AG08396 (cell line): ENCODE measurements at places on chromosomes 13 and 19.

DNA sequence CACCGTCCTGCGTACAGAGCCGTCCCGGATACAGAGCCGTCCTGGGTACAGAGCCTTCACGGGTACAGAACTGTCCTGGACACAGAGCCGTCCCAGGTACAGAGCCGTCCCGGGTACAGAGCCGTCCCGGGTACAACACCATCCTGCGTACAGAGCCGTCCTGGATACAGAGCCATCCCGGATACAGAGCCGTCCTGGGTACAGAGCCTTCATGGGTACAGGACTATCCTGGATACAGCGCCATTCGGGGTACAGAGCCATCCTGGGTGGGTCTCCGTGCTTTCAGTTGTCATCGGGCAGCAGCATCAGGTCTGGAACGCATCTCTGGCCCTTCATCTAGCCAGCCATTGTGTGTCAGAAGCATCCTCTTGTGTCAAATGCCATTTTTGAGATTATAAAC lies 222.3 kb upstream of the SOX1 start:
- no peak for DNase-seq

GRCh38 chr19:28934631-28935030 lies 278.3 kb downstream of the UQCRFS1 start:
- DNase-seq = peak; percentile 27

- DNase-seq = peak; percentile 90
Observed at GRCh38 chr13:113034451-113035212, 65.6 kb downstream of the MCF2L start.

DNA sequence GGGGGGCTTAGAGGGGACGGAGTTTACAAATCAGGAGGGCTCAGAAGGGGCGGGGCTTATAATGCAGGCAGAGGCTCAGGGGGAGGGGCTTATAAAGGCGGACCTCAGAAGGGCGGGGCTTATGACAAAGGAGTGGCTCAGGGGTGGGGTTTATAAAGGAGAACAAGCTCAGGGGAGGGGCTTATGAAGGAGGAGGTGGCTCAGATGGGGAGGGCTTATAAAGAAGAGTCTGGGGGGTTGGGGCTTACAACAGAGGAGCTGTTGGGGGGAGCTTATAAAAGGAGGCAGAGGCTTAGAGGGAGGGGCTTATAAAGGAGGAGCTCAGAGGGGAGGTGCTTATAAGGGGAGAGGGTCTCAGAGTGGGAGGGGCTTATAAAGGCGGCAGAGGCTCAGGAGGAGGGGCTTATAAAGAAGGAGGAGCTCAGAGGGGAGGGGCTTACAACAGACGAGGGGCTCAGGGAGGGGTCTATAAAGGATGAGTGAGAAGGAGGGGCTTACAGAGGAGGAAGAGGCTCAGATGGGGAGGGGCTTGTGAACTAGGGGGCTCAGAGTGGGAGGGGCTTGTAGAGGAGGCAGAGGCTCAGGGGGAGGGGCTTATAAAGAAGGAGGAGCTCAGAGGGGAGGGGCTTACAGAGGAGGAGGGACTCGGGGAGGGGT lies 1.0 kb downstream of the SMIM24 start:
- no peak for DNase-seq

DNA sequence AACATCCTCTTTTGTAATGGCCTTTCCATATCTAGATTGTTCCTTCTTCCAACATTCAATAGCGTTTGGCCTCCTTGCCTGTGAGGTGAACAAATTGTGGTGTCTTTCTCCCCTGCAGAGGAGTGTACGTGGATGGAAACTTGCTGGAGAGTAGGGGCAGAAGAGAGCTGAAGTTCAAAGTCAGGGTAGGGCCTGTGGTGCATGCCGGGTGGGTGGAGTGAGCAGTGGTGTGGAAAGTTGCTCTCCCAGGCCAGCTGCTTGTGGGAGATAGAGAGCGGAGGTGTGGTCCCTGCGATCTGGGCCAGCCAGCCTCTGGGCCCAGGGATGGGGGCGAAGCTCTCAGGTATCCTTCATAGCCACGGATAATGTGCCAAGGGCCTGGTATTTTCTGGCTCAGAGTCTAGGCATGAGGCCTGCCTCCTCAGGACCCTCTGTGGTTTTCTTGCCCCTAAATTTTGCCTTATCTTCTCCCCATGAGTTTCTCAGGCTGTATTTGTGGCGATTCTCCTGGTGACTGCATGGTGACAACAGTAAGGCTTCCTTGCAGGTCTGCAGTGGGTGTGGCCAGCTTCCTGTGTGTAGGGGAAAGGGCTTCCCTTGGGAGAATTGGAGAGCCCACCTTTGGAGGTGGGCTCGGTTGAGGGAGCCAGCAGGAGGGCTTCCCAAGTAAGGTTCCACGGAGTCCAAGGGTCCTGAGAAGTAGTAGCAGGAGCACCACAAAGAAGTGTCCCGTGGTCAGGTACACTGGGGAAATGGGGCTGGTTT lies 6.7 kb downstream of the RGCC start:
- no peak for DNase-seq

- peak; percentile 97 for DNase-seq
Observed at GRCh38 chr19:41439441-41440222, at the start of gene DMAC2. Gene DMAC2, minus strand, starts transcription at chr19:41439912. Its CDS starts 13 bp downstream, at chr19:41439899.

- no peak for DNase-seq
Observed at GRCh38 chr13:47415048-47415447, 518.2 kb upstream of the HTR2A start.

GRCh38 chr13:80858131-80858530 lies 517.2 kb upstream of the SPRY2 start:
- no peak for DNase-seq

DNA sequence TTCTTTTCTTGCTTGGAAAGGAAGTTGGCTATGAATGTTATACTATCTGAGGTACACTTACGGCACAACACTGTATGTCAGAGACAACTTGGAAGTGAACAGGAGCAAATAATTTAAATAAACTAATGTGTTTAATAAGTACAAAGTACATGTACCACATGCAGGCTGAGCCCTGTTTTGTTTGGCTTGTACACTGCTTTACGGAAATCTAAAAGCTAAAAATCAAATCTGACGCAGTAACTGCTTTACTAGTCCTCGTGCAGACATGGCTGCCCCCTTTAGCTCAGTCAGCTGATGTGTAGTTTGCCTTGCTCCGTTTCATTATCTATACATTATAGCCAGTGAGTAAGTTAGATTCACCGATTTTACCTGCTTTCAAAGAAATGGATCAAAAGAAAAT lies 36.5 kb downstream of the TDRD3 start:
- no peak for DNase-seq
